ENCODE measurements at places on chromosomes 4 and X. TPM values are rescaled to one million over a fixed set of nuclear protein-coding genes. Genes with fewer than 3 reads are reported as not detected.

- H3K27me3 ChIP-seq = no peaks in the 10 kb centered on the region
- no peaks in the 10 kb centered on the region for H3K4me1 ChIP-seq
- H3K36me3 ChIP-seq = no peaks in the 10 kb centered on the region
Measured at GRCh38 chrX:28920153-28920943, 333.1 kb downstream of the IL1RAPL1 start.

DNA sequence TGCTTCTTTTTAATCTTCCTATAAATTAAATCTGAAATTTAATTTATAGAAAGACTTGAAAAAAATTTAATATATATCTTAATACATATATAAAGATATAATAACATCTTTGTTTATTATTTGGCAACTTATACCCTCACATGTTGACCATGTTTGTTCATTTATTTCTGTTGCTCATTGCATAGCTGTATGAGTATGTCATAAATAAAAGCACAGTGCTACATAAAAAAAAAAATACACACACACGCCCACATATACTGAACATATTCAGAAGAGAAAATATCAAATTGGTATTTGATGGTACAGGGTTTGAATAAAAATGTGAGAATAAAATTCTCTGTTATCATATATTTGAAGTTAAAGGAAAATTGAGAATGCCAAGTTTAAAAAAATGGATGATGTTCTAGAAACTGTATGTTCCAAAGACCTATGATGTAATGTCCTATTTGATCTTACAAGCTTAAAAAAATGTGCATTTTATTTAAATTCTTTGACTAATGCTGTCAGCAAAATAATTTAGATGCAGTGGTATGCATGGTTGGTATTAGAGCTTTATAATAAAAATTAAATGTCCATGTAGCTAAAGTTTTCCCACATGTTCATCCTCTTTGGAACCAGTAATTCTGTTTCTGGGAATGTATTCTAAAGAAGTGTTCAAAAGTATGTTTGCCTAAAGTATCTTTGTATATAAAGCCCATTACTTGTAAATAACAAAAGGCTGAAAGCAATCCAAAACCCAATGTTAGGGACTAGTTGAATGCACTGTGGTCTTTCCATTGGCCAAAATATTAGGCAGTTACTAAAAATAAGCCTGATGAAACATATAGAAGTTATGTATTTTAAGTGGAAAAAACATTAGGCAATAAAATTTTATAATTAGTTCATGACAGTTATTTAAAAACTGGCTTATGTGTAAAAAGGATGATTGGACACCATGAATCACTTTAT, 12.9 kb downstream of the TMEM184C start:
- H3K36me3 ChIP-seq = peaks cover 29% of the 10 kb centered on the region
- no peaks in the 10 kb centered on the region for H3K4me1 ChIP-seq
- no peaks in the 10 kb centered on the region for H3K27me3 ChIP-seq

DNA sequence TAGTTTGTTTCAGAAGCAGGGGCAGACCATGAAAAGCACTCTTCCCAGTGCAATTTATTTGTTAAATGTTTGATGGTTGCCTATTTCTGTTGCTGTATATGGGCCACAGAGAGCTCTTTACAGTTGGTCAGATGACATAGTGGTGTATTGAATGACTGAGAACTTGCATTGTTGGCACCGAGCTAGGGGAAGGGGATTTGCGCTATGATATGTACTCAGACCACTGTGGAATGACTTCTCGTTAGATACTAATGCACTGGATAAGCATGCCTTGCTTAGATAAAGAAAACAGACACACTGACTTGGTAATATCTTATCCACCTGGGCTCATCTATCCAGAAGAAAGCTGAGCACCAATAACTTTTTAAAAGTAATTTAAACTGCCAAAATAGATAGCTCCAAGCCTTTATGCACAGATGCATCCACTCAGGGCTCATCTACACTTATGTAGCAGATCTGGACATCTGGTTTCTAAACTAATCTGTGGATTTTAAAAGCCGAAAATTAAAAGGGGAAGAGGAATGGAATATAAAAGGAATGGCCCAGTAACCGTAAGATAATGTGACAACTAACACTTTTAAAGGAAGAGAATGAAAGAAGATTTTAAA, 132.7 kb downstream of the GATB start:
- peaks cover 4% of the 10 kb centered on the region for H3K27me3 ChIP-seq
- no peak overlapping the region for H3K27ac ChIP-seq
- no peaks in the 10 kb centered on the region for H3K4me1 ChIP-seq

DNA sequence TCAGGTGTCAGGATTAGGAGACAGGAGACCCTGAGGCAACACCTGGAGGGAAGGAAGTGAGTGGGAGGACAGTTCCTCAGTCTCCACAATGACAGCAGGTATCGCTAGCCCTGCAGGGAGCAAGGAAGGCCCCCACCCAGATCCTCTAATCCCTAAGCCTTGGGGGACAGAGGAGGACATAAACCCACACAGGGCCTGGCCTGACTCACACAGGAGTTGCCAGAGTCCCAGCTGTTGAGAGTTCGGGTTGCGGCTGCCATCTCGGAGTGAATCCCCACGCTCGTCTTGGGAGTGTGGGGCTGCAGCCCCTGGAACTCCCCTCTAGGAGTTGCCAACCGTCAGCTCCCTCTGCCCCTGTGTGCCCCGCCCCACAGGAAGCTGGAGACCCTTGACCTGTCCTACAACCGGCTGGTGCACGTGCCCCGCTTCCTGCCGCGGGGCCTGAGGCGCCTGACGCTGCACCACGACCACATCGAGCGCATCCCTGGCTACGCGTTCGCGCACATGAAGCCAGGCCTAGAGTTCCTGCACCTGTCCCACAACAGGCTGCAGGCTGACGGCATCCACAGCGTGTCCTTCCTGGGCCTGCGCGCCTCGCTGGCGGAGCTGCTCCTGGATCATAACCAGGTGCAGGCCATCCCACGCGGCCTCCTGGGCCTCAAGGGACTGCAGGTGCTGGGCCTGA, 9.2 kb upstream of the BGN start:
- H3K36me3 ChIP-seq = no peaks in the 10 kb centered on the region
- H3K27me3 ChIP-seq = no peaks in the 10 kb centered on the region
- H3K4me1 ChIP-seq = no peaks in the 10 kb centered on the region
- no peak overlapping the region for H3K4me3 ChIP-seq
- H3K27ac ChIP-seq = no peak overlapping the region
- no peak for DNase-seq

The MAGED4 gene
- 0.24 TPM for total RNA-seq

The ZFP92 gene
- total RNA-seq = 1.9 TPM

Data from CD8-positive, alpha-beta memory T cell (primary cell).